ENCODE measurements at places on chromosomes 4 and X. TPM values are rescaled to one million over a fixed set of nuclear protein-coding genes. Genes with fewer than 3 reads are reported as not detected.

DNA sequence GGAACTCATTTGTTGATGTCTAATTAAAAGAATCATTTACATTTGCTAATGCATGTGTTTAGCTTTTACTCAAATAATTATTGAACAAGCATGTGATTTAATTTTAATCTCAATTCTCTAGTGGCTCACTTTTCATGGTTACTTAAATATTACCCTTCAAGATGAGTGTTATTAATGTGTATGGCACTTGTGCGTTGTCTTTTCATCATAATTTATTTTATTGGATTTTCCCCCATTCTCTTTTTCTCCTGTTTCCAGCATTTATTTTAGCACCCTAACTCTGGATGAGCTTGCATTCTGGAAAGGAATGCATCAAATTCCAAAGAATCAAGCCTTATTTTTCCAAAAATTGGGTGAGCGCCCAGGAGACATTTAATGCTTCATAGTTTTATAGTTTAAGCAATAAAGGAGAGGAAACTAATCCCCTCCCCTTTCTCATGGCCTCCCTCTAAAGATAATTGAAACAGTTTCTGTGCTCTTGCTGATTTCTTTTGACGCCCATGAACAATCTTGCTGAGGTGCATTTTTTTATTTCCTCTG lies 191.1 kb upstream of the FAT4 start:
- DNase-seq, result no peak

- no peak for DNase-seq
These were observed 50.8 kb upstream of the HOPX start for GRCh38 chr4:56731857-56732256.

DNA sequence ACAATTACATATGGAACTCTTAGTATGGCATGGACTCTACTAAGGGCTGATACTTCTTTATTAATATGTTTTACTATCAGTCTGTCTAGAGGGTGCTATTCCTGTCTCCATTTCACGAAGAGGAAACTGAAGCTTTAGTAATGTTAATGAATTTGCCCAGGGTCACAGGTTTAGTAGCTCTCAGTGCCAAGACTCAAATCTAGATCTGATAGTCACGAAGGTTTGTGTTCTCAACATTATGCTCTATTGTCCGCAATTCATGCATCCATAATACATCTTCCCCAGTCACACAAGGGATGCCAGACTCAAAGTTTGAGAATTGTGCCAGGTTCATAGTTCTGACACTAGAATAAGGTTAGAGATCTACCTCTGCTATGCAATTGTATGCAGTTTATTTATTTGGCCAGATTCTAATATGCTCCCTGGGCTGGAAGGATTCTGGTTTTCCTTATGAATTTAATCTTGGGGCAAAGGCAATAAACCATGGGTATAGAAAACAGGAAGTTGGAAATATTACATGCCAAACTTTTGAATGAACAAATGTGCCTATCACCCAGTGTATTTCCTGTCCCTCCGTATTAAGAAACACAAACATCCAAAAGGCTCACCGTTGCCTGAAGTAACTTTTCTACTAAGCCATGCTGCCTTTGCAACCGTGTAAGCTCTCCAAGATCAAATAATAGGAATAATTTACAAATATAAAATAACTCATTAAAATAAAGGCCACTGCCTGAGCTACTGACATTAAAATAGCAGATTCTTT lies 478.5 kb downstream of the INPP4B start:
- no peak for DNase-seq

DNA sequence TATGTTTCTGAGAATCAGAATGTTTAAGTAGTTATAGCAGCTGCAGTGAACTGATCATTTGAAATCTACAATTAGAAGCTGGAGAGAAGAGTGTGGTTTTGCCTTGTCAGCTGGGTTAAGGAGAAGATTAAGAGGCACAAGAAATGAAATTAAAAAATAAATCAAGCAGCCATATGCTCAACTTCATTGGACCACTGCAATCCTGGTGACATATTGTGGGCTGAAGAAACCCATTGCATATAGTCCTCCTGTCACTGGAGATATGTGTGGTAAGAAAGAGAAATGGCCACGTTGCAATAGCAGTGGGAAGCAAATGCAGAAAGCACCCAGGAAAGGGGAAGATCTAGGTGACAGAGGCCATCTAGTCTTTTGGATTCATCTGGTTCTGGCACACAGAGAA lies 63.0 kb downstream of the INTS12 start:
- no peak for DNase-seq

GRCh38 chr4:173801361-173801760 lies 271.3 kb upstream of the HAND2 start:
- no peak for DNase-seq

DNA sequence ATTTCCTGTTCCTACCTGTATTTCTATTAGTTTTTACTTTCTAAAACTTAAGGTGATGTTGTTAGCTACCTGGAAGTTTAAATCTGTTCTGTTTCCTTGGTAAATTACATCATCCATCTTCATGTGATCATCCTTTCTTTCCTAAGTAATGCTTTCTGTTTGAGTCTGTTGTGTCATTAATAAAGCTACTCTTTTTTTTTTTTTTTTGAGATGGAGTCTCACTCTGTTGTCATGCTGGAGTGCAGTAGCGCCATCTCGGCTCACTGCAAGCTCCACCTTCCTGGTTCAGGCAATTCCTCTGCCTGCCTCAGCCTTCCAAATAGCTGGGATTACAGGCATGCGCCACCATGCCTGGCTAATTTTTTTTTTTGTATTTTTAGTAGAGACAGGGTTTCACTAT lies 73.3 kb downstream of the FIP1L1 start:
- DNase-seq, result no peak

DNA sequence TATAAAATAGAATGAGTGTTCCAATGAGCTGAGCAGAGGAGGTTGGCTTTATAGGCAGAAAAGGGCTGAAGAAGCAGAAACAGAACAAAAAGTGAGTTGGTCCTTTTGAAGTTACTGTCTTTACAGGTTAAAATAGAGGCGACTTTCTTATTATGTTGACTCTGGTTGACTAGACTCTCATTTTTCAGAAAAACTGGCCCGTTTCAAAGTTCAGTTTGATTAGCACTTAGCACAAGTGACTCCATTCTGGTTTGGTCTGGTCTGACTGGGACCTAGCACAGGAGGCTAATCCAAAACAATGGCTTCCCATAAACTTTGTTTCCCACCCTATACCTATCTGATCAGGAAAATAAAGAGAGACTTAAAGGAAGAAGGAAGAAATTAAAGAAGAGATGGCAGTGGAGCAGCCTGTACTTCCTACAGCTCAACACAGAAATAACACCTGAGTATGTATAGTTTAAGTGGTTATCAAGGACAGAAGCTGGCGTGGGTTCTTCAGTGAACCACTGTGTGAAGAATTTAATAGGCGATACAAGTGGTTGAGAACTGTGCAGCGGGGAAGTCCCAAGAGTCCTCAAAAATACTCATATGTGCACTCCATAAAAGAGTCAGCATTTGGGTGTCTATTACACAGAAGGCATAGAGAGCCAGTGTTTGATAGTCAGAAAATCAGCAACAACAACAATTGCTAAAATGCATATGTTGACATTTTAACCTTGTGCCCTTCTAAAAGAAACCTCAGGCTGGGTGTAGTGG lies 554.8 kb upstream of the HTR2C start:
- no peak for DNase-seq

- no peak for DNase-seq
These were observed 231.1 kb upstream of the ANXA3 start for GRCh38 chr4:78320349-78320935.

GRCh38 chr4:153419673-153420278 lies 46.4 kb upstream of the TMEM131L start:
- no peak for DNase-seq

GRCh38 chr4:12172198-12172973 lies 743.7 kb upstream of the HS3ST1 start:
- DNase-seq, result no peak

DNA sequence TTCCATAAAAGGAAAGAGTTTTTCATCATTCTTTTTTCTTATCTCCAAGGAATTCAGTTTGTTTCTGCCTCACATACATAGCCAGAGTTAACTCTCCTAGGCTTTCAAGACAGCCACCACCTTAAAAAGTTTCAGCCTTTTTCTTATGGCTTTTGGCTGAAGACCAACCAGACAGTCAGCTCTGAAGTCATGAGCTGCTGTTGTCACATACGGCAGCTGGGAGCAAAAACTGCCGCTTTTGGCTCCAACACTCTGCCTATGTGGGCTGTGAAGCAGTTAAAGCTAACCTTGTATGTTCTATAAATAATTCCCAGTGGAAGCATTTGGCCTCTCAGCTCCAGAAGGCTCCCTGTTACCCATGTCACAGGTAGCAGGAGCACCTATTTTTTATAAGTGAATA lies 104.1 kb downstream of the KLHL4 start:
- DNase-seq, result no peak

GRCh38 chrX:5250106-5250505 lies 978.6 kb downstream of the NLGN4X start:
- no peak for DNase-seq

DNA sequence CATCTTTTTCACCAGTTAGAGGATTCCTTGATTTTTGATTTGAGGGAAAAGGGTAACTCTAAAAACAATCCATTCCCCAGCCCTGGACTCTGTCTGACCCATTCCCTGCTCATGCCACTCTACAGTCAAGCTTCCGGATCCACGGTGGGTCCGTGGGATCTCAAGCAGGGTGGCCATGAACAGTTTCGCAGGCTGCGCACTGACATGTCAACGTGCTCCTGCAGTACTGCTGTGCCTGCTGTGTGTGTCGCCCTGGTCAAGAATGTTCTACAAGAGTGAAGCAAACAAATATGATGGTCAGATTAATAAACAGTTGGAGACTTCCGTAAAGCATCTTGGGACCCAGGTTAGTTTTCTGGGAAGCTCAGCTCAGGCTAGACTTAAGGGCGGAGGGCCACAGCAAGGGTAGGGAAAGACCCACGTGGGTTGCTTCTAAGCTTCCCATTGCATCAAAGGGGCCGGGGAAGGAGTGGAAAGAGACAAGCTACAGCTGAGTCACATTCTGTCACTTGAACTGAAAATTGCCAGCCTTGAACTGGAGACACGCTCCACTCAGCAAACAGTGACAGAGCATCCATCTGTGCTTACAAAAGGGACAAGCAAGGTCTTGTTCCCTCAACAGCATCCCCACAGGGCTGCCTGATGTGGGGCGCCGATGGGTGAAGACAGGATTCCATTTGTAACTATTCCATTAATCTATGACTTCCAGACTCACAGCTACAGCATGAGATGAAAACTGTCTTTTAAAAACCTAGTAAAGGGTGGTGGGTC lies 81.8 kb downstream of the MTMR1 start:
- no peak for DNase-seq

DNA sequence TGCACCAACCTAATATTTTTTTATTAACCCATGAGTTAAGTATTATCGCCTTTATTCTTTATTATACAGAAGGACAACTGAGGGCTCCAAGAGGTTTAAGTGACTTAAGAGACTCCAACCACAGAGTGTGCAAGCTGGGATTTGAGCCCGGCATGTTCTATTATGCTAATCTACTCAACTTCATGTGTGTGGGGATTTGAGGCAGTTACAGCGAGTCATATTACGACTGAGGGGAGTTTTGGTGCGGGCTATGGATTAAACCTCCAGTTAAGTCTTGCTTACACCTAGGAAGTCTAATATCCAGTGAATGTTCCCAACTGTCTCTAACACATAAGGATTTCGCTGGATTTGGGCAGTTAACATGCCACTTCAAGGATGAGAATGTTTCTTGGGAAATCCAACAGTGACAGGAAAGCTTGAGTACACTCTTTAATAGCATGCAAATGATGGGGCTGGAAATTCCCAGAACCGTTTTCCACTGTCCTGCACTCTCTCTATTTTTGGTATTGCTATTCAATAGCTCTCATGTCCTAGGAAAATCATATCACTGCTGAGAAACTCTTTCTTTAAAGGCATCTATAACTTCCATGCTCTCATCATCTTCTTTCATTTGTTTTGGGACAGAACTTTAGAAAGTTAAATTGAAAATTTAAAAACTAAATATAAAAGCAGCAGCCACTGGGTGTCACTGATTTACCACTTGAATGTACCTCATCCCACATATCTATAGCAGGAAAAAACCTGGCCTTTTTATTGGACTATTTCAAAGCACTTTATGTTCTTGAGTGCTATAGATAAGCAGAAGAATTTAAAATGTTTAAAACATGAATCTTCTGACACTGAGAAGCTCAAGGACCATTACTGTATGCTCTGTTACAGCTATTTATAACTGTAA lies 165.1 kb upstream of the TTC29 start:
- no peak for DNase-seq

GRCh38 chrX:120309873-120310705 lies 1.2 kb downstream of the TMEM255A start:
- no peak for DNase-seq

GRCh38 chrX:52078131-52078530 lies 9.1 kb upstream of the MAGED4B start:
- DNase-seq, result no peak

DNA sequence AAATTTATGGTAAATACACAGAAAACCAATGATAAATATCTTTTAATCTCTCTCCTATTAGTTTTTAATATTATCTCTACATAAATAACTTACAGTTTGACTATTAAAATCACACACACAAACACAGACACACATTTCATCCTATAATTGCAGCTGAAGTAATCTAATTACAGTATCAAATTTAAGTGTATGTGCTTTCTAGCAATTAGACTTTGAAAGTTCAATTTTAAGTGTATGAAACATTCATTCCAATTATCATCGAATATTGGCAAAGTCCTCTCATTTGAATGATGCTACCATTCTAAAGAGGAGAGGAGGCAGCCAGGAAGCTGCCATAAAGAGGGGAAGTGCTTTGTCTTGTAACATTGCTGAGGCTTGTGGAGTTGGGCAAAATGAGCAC lies 221.2 kb upstream of the PABPC4L start:
- no peak for DNase-seq

DNA sequence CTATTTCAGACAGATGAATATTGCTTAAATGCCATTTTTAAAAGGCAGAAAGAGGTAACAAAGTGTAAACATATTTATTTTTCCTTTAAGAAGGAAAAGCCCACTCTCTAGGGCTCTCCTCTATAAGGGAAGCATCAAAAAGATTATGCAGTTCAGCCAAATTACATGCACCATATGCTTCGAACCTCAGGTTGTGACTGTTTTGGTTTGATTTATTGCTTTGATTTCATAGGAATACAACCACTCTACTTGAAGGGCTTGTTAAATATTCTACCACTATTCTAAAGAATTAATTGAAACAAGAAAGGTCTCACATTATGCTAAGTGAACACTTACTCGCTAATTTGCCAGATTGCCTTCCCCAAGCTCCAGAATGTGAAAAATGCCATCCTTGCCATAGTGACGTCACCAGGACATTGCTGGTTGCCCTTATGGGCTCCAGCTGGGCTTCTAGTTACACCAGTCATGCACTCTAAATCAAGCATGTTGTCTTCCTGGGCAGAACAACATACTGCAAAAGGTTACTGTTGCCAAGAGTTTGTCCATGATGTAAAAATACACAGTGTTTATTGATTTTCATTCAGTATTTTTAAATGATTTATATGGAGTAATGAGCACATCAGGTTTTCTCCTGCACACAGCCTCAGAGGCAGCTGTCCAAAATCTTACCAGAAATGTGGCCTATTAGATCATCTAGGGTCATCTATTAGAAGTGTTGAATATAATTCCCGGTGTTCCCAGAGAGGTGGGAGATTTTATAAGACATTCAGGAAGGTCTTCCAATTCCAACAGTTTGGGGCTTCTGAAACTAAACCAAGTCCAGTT lies 164.4 kb upstream of the RAPGEF2 start:
- no peak for DNase-seq

The C4orf51 gene
- total RNA-seq, result not detected

The ARHGEF38 gene
- not detected for total RNA-seq

The DHRSX gene
- 26.6 TPM for total RNA-seq

The CXCL11 gene
- not detected for total RNA-seq

The ZRSR2 gene
- 12.4 TPM for total RNA-seq

The HTN1 gene
- not detected for total RNA-seq
